GM20000 (cell line): ENCODE measurements at places on chromosomes 2 and 18.

DNA sequence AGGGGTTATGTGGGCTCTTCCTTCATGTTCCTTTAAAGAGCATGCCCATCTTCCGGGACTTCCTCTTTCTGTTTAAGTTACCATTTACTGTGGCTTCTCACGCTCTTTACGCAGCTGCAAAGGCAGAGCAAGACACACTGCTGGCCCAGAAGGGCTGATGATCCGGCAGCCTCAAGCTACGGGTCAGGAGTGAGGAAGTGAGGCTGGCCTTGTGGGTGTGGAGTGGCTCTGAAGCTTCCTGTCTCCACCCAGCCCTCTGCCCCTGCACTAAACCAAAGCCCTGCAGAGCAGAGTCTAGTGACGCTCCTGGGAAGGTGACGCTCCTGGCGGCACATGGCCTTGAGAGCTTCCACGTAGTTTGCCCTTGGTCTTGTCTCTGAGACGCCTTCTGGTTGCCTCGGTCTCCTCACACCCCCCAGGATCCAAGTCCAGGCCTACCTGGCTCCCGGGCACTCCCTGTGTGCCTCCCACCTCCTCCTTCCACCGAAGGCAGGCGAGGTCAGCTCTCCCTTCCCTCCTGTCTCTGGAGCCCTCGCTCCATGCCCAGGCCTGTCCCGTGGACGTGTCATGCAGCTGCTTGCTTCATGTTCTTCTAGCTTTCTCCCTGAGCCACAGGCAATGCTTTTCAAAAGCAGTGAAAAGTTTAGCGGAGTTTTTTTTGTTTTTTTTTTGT lies 50.3 kb downstream of the ARL4C start:
- DNase-seq = peak; percentile 58

GRCh38 chr18:13254971-13255927 lies 36.7 kb downstream of the LDLRAD4 start:
- no peak for DNase-seq

- peak; percentile 80 for DNase-seq
Observed at GRCh38 chr18:59846814-59847490, 52.8 kb upstream of the PMAIP1 start.

GRCh38 chr2:234812851-234813250 lies 139.0 kb upstream of the SH3BP4 start:
- DNase-seq = no peak

GRCh38 chr2:128501700-128502099 lies 183.0 kb upstream of the HS6ST1 start:
- DNase-seq = no peak

- no peak for DNase-seq
Observed at GRCh38 chr2:233084488-233084887, 24.3 kb downstream of the INPP5D start.

DNA sequence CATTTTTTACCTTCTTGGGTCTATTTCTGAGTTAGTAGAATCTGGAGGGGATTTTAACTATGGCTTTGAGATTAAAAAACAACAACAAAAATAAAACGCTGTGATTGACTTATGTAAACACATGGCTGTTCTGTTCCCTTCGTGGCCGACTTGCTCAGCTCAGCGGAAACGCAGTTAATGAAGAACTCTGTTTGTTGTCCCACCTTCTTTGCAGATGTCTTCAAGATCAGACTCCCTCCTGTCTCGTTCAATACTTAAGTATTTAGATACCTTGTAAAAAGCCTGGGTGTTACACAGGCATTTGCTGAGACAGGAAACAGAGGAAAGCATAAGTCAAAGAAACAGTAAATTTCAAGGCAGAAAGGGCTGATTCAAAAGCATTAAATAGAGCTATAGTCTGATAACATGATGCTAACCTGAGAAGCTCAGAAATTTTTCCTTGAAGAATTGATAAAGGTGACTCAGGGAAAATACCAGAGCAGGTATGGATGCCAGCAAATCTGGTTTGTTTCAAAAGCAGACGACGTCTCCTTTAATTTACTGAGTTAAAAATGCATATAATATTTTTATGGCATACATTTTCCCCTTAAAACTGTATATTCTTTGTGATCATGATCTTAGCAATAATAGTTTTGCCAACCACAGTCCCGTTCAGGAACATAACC lies 21.7 kb upstream of the POLI start:
- DNase-seq = peak; percentile 16

DNA sequence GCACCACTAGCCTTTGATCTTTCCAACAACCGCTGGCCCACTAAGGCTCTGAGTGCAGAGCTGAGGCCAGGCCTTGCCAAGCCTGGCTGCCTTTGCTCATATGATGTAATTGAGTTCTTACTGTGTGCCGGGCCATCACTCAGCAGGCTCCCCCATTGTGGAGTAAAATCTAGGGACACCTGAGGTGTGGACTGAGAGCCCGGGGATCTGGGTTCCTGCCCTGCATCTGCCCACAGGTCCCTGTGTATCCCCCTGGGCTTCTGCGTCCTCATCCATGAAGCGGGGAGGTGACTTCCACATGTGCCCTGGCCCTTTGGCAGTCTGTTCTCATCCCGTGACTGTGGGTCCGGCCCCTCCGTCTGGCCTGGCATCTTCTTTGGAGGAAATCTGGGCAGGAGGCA lies 33.8 kb downstream of the GREB1 start:
- no peak for DNase-seq

- peak; percentile 42 for DNase-seq
Observed at GRCh38 chr2:58448065-58448507, 207.0 kb upstream of the FANCL start.

GRCh38 chr2:168220965-168221819 lies 26.2 kb downstream of the STK39 start:
- no peak for DNase-seq

DNA sequence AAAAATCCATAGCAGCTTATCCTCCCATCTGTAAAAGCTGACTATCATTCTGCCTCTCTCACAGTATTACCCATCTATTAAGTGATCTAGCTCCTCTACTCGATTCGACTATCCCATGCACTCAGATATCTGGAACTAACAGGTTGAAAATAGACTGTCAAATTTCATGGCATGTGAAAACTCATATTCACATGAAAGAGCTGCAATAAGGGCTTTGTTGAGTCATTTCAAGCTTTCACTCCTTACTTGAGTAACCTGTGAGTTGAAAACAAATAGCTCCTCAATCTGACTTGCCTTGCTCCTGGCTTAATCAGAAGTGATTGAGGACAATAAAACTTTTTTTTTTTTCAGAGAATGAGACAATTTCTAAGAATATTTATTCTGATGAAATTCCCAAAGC lies 192.4 kb upstream of the ERBB4 start:
- DNase-seq = peak; percentile 63

DNA sequence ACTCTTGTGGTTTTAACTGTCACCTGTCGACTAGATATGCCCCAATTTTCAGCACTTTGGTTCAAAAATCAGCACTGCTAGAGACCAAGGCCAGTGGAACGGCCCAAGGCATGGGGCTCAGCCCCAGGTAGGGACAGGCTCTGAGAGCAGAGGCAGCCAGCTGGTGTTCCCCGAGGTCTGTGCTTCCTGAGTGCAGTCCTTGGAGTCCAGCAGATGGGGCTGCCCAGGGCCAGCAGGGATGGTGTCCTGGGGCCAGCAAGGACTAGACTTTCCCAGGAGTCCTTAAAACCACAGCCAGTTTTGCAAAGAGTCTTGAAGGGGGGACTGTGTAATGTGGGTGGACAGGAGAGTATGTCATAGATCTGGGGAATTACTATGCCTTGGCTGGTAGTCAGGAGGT lies 56.3 kb downstream of the POMC start:
- no peak for DNase-seq

DNA sequence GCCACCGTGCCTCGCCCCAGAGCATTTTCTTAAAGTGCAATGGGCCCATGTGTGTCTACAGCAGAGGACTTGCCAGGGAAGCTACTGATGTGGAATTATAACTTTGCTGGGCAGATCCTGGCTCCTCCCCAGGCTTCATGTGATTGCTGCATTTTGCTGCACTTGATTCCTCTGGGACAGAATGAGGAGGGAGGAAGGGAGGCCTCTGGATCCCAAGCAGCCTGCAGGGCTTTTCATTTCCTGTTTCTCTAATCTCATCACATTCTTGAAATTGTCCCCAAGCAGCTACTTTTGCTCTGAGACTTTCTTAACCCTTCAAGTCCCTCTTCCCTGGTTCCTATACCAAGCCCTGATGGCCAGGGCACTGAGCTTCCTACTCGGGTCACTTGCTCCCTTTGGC lies 134.4 kb upstream of the SEC11C start:
- no peak for DNase-seq

- no peak for DNase-seq
Observed at GRCh38 chr18:78074400-78075020, 824.9 kb downstream of the GALR1 start.

DNA sequence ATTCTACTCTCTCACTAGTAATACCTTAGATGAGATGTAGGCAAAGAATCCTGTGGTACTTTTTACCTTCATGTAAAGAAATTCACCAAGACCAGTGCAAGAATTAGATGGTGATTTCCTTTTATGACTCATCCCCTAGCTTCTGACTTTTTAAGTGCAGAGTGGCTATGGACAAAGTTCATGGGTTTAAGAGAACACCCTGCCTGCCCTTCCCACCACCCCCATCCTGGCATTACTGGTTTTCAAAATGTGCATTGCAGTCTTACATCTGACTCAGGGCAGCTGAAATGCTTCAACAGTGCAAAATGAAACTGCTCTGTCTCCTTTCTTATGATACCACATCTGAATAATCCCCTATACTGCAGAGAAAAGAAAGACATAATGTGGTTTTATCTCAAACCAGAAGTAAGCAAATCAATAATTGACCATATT lies 22.6 kb downstream of the MAIP1 start:
- no peak for DNase-seq

DNA sequence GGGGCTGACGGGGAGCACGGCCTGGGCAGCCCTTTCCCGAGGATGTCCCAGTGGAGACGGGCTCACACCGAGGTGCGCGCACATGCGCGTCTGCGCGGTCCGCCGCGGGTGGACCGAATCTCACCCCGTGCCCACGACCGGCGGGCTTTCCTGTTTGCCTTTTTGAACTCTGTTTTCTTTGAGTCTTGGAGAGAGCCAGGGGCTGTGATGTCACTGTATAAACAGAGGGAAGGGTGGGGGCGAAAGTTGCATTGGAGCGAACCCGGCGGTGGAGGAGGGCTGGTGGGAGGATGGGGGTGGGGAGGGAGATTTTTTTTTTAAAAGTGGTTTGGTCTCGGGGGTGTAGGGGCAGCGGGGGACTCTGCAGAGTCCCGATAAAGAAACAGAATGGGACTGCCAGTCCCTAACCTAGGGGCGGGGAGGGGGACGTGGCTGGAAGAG lies 141.2 kb upstream of the CTAGE1 start:
- DNase-seq = no peak

- DNase-seq = no peak
Observed at GRCh38 chr2:123895651-123896050, 129.4 kb upstream of the CNTNAP5 start.

DNA sequence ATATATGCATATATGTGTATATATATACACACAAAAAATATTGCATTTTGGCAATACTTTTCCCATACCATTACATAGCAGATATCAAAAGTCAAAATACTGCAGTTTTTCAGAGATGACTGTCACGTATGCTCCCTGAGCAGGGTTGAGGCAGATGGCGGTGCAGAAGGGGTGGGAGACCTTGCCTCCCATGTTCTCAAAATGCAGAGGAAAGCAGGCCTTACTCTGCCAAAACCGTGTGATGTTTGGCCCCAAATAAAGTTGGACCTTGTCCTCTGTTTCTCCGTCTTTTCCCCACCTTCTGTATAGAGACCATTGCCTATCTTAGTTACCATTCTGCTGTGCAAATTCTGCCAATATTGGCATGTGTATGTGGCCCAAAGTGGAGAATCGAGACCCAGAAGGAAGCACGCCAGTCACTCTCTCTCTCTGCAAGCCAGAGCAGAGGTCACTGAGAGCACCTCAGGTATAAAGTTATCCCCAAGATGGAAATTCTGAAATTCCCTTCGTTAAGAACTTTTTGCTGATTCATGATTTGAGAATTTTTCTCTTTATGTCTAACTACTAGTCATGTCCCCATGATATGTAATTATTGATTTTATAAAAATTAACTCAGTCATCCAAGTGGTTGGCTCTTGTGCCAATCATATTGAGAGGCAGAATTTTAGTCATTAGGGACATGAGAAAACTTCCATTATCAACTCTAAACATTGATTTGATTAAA lies 898.8 kb downstream of the EPHA4 start:
- DNase-seq = no peak

- no peak for DNase-seq
Observed at GRCh38 chr2:105519516-105519915, 120.7 kb upstream of the FHL2 start.

- no peak for DNase-seq
Observed at GRCh38 chr2:144170179-144170578, 349.7 kb downstream of the ZEB2 start.

DNA sequence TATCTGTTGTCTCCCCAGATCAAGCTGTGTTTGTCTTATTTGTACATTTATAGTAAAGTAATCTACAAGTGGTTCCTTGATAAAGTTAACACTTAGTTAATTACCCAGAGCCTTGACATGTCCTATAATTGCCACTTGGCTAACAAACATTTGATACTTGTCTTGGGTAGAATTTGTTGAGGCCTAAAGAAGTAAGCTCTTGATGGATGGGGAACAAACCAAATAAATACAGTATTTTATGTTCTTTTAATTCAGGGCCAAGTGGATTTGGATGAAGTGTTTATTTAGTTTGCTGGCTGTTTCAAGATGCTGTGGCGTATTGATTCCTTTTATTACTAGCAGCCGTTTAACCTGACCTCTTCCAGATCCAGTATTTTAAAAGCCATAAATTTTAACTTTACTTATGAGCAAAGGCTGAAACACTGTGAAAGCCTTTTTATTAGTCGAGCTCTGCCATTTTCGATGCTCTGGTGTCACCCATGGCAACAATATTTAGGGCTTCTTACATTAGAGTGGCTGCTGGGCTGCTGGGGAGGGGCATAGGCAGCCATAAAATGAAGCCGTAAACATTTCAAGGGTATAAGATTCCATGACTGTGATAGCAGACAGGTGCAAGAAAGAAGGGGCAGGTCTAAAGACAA lies 401.6 kb upstream of the NRP2 start:
- no peak for DNase-seq

DNA sequence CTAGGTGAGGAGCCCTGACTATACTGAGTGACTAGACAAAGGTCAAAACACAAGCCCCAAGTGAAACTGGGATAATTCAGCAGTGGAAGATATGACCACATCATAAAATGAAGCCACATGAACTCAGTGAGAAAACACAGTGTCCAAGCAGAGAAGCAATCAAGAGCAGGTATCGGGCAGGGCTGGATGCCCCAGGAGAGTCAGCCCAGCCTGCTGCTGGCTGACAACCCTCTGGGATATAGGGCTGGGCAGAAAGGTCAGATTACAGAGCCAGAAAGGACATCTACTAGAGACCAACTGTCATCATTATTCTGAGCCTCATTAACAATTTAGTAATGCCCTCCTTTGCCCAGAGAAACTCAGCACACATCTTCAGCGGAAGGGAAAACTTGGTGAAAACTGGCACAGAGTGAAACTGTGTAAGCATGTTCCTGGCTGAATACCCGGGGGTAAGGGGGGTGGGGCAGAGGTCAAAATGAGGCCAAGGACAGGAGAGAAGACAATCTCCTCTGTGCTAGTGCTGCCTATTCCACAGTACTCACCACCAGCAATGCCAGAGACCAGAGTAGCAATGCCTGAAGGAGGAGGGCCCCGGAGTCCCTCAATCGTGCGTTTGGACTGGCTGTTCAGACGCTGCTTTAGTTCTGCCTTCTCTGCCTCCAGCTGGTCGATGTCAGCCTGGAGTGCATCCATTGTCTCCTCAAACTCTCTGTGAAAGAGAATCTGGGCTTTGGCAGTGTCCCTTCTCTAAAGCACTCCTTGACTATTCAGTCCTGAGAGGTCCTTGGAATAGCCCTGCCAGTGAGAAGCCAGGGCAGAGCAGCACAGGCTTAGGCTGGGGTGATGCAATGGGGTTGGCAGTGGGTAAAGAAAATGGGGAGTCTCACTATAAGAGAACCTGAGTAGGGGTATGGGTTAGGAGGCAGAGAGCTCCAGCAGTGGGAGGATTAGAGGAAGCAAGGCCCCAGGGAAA lies 15.3 kb downstream of the DCTN1 start:
- no peak for DNase-seq
